Panc1 (cell line): ENCODE measurements at places on chromosomes 7 and 10.

DNA sequence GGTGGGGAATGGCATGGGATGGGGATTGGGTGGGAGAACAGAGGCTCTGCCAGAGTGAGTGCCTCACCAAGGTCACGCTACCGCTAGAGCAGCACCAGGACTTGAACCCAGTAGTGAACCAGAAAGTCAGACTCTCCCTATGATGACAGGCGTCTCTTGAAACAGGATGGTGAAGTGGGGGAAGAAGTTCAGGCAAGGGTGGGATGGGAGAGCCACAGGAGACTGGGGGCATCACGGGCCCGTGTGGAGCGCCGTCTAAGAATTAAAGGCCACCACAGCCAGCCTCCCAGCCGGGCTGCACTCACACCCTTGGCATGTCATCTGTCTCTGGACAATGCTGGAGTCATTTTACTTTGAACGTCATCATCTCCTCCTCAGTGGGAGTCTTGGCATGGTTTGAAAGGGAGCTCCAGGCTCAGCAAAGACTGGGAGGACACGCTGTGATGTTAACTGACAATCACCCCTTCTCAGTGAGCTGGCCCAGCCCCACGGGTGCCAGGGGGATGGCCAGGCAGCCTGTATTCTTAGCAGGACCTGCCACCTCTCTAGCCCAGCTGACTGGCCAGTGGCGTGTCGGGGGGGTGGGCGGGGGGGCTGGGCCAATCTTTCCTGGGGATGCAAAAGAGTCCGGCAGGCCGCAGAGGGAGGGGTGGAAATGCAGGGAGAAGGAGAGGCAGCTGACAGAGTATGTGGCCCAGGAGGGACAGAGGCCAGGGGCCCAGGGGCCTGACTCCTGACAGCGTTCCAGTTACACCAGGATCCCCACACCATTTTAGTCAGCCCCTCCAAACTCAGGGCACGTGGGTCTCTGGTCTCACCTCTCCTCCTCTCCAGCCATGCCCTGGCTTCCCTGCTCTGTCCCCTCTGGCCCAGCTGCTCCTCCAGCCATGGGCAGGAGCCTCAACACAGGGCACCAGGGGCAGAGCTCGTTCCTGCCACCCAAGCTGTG lies 96.2 kb downstream of the VOPP1 start:
- DNase-seq, result no peak

DNA sequence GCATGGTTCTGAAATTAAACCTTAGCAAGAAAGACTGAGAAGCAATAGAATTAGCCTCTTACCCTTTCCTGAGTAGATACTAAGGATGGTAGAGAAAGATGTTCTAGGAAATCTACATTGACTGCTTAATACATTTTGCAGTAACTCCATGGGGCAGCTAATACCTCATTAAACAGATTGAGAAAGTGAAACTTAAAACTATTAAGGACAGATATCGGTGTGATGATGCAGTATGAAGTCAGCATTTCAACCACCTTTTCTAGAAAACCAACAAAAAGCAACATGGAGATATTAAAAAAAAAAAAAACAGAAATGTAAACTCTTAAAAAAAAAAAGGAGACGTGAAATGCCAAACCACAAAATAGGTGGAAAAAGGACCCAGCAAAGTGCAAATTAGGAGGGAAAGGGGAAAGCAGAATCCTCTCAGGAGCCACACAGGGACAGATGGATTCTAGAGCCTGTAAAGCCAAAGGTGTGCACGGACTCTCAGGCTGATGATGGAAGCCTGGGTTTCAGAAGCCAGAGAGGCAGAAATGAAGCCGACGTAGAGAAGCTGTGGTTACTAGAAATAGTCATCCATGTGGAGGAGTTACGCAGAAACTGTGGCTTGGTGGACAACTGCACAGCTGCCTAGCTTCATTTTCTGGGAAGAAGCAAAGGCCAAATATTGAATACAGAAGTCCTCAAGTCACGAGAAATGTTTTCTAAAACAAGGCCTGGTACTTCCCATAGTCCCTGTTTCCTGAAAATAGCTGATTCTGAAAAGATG lies 38.1 kb upstream of the GPR141 start:
- DNase-seq, result no peak

- DNase-seq, result no peak
Observed at GRCh38 chr7:33757050-33757449, 148.3 kb upstream of the BMPER start.

GRCh38 chr10:132208462-132209050 lies 21.8 kb downstream of the DPYSL4 start:
- DNase-seq, result no peak

DNA sequence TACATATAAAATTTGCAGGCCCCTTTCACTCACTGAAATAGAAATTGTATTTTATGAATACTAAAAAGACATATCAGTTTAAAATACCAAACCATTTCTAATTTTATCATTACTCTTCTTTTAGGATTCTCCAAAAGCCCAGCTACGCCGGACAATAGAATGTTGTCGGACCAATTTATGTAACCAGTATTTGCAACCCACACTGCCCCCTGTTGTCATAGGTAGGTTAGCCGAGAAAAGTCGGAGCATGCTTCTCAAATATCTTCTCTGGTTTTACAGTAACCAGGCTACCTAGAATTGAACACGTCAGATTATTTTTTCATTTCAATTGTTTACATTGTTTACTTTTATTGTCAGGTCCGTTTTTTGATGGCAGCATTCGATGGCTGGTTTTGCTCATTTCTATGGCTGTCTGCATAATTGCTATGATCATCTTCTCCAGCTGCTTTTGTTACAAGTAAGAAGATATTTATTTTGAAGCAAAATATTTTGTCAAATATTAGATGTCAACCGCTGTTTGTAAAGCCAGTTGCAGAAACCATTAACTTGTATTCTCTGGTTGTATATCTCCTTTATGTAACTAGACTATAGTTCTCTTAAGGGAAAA lies 57.6 kb downstream of the MMRN2 start:
- peak; percentile 42 for DNase-seq

DNA sequence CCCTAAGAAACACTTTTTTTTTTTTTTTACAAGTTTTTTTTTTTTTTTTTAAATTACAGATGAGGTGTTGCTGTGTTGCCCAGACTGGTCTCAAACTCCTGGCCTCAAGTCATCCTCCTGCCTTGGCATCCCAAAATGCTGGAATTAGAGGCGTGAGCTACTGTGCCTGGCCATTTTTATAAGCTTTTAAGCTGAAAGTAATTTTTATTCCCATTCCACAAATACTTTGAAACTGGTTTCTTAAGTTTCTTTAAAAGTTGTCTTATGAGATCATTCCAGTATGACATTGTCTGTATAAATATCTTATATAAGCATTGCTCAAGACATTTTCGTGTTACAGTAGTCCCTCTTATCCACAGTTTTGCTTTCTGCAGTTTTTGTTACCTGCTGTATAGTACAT lies 61.4 kb upstream of the CYP26C1 start:
- no peak for DNase-seq

DNA sequence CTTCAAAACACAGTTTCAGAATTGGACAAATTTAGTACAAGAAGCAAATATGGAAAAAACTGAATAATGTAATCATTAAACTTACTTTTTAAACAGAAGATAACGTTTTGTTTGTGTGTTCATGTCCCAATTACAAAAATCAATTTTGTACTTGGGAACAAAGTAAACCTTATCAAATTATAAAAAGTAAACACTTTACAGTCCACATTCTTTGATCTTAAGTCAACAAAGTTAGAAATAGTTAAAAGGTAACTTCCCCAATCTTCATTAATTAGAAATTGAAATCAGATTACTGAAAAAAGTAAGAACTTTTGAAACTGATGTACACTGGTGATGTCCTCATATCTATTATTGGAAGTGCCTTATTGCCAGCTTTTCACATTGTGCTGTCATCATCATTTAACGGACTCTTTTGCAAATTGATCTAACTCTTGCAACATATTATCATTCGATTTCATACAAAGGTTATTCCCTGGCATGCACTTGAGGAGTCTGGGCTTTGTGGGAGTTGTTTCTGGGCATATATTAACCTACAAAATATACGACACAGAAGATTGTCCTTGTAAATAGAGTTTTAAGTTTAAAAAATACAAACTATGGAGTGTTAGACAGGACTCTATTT lies 15.1 kb upstream of the CYP2E1 start:
- no peak for DNase-seq

DNA sequence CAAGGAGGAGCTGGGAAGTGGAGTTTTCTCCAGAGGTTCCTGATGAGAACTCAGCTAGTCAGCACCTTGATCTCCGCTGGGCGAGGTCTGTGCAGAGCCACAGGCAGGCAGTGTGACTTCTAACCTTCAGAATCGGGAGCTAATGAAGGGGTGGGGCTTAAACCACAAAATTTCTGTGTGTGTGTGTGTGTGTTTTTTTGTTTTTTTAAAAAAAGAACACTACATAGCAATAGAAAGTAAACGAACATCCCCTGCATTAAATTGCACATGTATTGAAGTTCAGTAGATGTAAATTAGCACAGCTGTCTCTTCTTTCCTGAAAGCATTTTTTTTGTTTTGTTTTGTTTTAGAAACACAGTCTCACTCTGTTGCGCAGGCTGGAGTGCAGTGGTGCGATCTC lies 46.2 kb downstream of the RBM17 start:
- DNase-seq, result no peak

GRCh38 chr10:127815147-127815546 lies 77.6 kb downstream of the CLRN3 start:
- no peak for DNase-seq

GRCh38 chr10:62633976-62634375 lies 170.5 kb upstream of the ADO start:
- DNase-seq, result no peak

- no peak for DNase-seq
Observed at GRCh38 chr7:106597751-106598546, 63.0 kb downstream of the CCDC71L start.

DNA sequence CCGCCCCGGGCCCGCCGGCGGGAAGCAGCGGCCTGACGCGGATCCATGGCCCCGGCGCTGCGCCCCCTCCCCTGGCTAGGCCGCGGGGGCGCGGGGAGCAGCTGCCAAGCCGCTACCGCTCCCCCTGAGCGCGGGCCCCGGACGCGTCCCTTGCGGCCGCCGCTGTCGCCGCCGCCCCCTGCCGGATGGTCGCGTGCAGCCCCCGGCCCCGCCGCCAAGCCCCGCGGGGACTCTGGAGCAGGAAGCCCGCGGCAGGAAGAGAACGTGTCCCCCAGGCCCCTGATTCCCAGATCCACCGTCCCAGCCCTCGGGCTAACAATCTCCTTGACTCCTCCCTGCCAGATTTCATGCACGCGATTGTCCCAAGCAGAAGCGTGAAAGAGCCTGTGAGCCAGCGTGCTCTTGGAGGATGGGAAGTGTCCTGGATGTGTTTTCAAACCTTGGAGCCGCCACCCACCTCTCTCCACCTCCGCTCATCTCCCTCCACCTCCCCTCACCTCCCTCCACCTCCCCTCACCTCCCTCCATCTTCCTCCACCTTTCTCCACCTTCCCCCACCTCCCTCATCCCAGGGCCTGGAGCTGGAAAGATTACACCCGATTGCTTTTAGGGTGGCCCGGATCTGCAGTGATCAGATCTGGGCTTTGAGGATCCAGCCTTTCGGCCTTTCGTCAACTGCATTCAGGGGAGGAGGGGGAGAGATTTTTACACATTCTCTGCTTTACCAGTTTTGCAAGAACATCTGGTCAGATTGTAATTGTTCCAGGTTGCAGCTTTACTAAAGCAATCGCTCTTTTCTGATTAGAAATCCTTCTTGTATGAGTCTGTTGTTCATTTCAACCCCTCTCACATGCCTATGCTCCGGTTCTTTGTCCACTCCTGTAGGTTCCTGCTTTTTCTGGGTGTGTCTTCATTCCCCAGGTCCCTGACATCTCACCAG lies 570 bp upstream of the PRTFDC1 start:
- no peak for DNase-seq

- no peak for DNase-seq
Observed at GRCh38 chr10:82468453-82468852, 593.5 kb downstream of the NRG3 start.

DNA sequence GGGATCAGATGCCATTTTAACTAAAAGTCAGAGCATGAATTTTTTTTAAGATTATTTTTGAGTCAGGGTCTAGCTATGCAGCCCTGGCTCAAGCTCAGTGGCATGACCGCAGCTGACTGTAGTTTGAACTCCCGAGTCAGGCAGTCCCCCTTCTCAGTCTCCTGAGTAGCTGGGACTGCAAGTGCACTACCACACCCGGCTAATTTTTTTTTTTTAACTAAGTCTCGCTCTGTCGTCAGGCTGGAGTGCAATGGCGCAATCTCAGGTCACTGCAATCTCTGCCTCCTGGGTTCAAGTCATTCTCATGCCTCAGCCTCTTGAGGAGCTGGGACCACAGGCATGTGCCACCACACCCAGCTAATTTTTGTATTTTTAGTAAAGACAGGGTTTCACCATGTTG lies 7.8 kb downstream of the TAS2R41 start:
- DNase-seq, result no peak

- no peak for DNase-seq
Observed at GRCh38 chr7:28130277-28130676, 50.3 kb downstream of the JAZF1 start.

DNA sequence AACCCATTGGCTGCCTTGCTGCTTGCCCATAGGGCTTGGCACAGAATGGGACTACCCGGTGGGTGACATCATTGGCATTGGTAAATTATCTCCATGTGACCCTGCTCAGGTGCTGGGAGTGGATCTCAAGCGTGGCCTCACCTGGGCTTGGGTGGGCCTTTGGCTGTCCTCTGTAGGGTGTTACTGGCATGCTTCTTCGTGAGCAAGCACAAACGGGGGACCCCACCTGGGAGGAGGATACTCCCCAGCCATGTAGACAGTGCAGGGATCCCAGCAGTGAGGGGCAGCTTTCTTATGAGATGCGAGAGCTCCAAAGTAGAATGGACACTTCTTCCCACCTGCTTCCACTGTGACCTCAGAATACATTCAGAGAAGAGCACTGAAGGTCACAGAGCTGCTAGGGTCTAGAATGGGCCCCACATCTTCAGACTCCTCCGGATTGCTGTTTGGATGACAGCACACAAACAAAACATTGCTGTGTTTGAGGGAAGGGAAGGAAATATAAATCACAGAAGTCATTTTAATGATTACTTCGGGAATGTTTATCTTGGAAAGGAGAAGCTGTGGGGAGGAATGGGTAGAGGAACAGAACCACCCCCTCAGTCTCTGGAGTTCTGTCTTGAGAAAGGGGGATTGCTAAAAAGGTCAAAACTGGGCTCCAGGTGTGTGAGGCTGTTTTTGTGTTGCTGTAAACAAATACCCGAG lies 75.9 kb downstream of the SH2D4B start:
- DNase-seq, result no peak
